ENCODE measurements at places on chromosomes 6 and 20.

GRCh38 chr6:108133594-108134179, 32.1 kb upstream of the NR2E1 start:
- DNase-seq, result peak; percentile 92

DNA sequence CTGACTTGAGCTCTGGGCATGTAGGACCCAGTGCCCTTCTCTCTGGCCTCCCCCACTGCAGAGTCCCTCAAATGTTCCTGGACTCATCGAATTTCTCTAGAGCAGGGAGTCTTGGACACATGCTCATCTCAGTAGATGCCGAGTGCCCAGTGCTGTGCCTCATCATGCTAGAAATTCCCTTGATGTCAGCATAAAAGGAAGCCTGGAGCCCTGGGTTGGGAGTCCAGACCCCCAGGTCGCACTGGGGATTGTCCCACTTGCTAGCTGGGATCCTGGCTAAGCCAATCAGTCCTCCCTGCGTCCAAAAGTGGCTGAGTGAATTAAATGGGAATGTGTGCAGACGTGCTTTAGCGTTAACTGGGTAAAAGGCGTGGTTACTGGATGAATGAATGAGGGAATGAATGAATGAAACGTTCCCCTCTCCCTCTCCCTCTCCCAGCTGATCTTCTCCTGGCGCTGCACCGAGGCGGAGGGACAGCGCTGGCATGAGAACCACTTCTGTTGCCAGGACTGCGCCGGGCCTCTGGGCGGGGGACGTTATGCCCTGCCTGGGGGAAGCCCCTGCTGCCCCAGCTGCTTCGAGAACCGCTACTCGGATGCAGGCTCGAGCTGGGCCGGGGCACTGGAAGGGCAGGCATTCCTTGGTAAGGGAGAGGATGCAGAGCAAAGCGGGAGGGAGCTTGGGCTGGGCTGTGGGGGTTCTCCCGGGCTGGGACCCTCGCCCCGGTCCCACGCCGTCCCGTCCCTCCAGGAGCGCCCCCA, 1.6 kb upstream of the TOMM6 start:
- no peak for DNase-seq

- DNase-seq, result no peak
These were observed 184.2 kb downstream of the COL9A1 start for GRCh38 chr6:70118670-70119069.

GRCh38 chr20:58967652-58968429, 13.2 kb upstream of the NELFCD start:
- DNase-seq, result no peak

DNA sequence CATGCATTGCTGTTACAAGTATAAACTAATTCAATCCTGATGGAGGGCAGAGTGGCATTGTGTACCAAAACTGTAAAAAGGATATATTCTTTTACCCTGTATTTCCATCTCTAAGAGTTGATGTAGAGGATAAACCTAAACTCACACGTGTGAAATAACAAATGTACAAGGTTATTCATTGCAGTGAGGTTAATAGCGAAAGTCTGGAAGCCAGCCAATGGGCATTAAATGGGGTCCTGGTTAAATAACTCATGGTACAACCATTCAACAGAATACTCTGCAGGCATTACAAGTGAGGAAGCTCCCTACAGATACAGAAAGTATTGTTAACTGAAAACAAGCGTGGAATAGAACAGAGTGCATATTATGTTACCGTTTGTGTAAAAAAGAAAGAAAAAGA, 56.9 kb downstream of the BCAS1 start:
- no peak for DNase-seq

GRCh38 chr6:38497546-38497945, 142.2 kb downstream of the BTBD9 start:
- DNase-seq, result no peak

- DNase-seq, result no peak
These were observed 9.6 kb downstream of the CHD6 start for GRCh38 chr20:41608606-41609005.

- no peak for DNase-seq
These were observed 289.7 kb upstream of the RNF24 start for GRCh38 chr20:4305091-4305490.

- DNase-seq, result no peak
These were observed 266.0 kb downstream of the CD83 start for GRCh38 chr6:14383393-14384174.

Measured in NCI-H226 (cell line).